Esophagus squamous epithelium (tissue), 5 donors: ENCODE measurements at places on chromosomes 12 and 14.
A peak's percentile ranks its signal among the peaks of the same experiment; 100 is the strongest.

DNA sequence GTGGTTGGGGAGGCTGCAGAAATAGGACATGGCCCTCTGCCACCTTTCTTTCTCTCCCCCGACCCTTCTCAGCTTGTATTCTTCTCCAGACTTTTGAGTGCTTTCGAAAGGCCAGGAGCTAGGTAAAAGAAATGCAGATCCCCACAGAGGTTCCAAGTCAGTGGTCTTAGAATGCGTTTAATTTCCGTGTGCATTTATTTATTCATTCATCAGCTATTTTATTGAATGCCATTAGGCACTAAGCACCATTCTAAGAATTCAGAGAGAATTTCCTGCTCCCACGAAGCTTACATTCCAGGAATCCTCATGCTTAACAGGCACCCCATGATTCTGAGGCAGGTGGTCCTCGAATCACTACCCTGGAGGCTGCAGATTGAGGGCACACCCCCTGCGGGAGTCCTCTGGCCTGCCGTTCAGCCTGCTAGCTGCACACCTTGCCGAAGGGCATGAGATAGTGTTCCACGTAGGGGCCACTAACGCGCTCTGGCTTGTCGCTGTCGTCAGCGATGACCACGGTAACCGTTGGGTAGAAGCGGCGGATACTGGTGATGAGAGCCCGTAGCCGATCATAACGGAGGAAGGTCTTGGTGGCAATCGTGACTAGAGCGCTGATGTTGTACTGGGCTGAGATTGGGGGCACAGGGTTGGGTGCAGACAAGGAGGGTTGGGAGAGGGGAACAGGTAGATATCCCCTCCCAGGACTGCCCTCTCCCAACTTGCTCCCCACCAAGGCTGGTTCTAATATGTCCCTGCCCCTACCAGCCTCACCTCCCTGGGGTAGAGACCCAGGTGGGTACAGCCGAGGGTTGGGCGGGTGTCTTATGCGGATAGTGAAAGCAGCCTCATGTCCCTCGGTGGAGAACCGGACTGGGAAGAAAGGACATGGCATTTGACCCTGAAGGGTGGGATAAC, 4.5 kb downstream of the B4GALNT1 start:
- DNase-seq, result no peak

- DNase-seq, result no peak
These were observed 215.8 kb downstream of the PHLDA1 start for GRCh38 chr12:75815756-75816155.

- no peak for DNase-seq
These were observed 232.8 kb upstream of the FBXO33 start for GRCh38 chr14:39665075-39665475.

- DNase-seq, result no peak
These were observed 53.7 kb downstream of the FOXN4 start for GRCh38 chr12:109255377-109255776.

DNA sequence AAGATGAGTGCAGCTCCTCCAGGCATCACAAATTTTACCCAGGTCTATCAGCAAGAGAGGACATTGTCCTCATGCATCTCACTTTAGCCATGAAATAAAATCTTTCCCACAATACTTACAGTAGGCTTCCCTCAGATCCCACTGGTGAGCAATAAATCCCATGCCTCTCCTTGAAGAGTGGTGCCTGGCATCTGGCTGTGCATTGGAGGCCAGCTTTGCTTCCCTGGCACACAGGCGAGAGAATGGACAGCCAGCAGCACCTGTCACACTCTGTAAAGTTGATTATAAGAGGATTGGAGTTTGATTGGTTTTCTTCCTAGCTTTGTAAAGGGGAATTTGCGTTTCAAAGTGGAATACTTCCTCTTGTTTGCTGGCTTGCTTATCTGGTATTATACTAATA, 1153.9 kb downstream of the AACS start:
- DNase-seq, result no peak

DNA sequence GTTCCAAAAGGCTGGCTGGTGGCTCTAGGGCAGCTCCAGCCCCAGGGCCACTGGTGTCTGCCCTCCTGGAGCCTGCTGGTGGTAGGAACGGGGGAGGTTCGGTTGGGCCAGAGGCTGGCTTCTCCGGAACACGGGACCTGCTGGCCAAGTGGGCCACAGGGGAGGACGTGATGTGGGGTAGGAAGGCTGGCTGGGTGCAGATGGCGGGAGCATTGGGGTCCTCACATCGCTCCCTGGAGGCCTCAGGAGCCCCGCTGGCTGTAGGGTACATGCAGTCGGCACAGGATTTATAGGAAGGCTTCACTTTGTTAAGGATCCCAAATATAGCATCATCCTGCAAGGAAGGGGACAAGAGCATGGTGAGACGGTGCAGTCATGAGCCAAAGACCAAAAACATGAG, 57.6 kb upstream of the CORO1C start:
- no peak for DNase-seq

DNA sequence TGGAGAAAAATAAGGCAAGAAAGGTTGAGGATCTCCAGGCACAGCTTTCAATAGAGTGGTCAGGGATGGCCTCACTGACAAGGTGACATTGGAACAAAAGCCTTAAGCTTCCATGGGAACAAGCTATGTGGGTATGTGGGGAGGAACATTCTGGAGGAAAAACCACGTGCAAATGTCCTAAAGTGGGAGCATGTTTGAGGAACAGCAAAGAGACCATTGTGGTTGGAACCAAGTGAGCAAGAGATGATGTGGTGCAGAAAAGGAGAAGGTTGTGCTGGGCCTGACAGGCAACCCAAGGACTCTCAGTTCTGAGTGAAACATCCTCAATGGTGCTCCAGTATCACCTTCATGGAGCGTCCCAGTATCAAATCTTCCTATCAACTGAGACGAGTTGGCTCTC, 184.0 kb downstream of the CAND1 start:
- DNase-seq, result no peak

DNA sequence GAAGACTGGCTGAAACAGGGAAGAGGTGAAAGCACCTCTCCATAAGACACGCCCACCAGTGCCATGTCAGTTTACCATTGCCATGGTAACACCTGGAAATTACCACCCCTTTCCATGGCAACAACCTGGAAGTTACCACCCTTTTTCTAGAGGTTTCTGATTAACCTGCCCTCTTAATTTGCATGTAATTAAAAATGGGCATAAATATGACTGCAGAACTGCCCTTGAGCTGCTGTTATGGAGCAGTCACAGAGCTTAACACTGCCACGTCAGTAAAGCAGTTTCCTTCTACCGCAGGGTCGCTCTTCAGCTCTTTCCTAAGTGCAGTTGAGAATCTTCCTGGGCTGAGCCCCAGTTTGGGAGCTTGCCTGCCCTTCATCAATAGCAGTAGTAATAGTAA, 55.2 kb downstream of the RASSF3 start:
- no peak for DNase-seq

DNA sequence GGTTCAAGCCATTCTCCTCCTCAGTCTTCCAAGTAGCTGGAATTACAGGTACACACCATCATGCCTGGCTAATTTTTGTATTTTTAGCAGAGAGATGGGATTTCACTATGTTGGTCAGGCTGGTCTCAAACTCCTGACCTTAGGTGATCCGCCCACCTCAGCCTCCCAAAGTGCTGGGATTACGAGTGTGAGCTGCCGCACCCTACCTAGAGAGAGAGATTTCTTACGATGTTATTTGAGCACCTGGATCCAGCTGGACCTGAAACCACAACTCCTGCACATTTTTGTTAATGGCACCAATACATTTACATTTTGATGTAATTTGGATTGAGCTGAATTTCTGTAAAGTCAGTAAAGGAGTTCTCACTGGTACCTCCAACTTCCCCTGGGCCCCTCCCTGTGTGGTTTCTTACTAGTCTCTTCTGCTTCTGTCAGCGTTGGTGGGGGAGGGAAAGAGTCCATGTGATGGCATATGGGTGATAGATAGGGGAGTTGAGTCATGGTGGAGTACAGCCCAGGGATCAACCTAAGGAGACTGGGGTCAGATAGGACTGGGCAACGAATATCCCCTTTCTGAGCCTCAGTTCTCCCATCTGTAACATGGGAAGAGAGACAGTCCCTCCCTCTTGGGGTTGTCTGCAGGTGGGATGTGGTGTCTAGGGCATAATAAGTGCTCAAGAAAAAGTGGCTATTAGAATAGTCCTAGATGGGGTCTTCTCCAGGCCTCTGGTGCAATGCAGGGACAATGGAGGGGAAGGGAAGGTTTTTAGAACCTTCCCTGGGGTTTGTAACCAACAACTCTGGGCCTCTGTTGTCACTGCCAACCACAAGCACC, 83.3 kb upstream of the MED13L start:
- no peak for DNase-seq

- no peak for DNase-seq
These were observed 219.1 kb downstream of the PHLDA1 start for GRCh38 chr12:75812271-75813018.

- DNase-seq, result peak; percentile 30
These were observed 136.3 kb downstream of the SCARB1 start for GRCh38 chr12:124727264-124727800.
